ENCODE measurements at places on chromosomes 4 and X.

GRCh38 chr4:173516621-173517524 lies 13.2 kb downstream of the HAND2 start:
- no peak for DNase-seq

DNA sequence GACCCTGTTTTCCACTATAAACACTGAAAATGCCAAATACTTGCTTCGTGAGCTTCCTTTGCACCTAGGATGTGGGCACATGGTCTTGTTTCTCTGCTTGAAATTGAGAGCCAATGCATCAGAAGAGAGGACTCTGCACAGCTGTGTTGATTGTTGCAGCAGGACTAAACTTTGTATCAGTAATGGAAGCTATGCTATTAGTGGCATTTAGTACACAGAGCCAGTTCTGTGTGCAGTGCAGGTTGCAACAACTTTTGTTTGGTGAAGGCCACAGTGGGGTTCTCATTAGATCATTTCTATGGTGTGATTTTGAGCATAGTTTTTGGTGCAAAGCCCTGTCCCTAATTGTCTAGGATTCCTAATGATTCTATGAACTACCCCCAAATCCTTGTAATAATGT lies 54.4 kb upstream of the ANKRD17 start:
- DNase-seq, result no peak

GRCh38 chr4:34720571-34720970 lies 1523.7 kb downstream of the ARAP2 start:
- peak; percentile 3 for DNase-seq

- DNase-seq, result no peak
Observed at GRCh38 chr4:73682508-73682907, 57.9 kb upstream of the CXCL8 start.

DNA sequence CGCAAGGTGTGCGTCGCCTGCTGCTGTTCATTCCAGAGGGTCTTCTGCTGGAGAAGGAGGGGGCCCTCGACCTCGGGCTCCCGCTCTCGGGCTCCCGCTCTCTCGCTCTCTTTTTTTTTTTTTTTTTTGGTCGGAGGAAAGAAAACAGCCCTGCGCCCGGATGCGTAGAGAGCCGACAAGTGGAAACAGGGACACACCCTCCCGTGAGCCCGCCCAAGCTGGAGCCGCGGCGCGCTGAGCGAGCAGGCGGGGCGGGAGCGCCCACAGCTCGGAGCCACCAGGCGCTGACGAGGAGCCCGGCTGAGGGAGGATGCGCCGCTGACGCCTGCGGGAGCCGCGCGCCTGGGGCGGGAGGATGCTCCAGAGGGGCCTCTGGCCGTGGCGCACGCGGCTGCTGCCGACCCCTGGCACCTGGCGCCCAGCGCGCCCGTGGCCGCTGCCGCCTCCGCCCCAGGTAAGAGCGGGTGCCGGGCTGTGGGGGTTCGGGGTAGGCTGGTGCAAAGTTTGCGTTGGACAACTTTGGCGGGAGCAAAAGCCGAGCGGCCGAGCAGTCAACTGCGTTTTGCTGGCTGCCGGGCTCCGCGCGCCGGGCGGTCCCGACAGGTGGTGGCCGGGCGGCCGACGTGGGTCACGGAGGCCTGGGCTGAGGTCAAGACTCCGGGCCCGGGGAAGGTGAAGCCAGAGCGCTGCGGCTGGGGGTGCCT lies at the start of gene MCUB:
MCUB (plus strand) TSS at position 264 of the 704 bp plus-strand sequence; CDS start at position 356, 92 bp downstream.
- DNase-seq, result peak; percentile 88

DNA sequence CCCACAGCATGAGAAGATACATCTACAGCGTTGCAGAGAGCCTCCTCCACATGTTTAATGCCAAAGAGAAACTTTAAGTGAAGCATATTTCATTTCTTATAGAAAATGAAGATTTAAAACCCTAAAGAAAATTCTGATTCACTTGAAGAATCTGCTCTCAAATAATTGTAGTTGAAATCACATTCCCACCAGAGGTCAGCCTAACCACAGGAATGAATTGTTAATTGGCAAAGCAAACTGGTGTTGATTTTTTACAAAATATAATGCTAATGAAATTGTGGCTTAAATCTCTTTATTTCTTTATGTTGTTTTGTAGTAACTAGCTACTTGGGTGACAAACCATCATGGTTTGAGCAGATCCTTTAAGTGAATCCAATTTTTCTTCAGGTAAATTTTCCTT lies 31.1 kb upstream of the WDR17 start:
- no peak for DNase-seq

DNA sequence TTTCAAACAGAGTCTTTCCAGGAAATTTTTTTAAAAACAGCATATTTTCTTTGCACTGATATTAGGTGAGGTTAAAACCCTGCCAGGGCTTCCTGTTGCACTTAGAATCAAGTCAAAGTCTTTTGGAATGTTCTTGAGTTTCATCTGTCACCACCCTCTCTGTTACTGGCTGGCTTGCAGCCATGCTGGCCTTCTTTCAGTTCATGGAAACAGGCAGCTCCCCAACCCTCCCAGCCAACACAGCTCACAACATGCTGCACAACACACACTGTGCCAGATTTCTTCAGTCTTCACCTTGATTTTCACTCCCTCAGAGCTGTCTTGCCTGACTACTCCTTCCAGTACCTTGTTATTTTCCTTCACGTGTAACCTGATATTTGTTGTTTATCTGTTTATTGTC lies 129.5 kb downstream of the KCNIP4 start:
- no peak for DNase-seq

DNA sequence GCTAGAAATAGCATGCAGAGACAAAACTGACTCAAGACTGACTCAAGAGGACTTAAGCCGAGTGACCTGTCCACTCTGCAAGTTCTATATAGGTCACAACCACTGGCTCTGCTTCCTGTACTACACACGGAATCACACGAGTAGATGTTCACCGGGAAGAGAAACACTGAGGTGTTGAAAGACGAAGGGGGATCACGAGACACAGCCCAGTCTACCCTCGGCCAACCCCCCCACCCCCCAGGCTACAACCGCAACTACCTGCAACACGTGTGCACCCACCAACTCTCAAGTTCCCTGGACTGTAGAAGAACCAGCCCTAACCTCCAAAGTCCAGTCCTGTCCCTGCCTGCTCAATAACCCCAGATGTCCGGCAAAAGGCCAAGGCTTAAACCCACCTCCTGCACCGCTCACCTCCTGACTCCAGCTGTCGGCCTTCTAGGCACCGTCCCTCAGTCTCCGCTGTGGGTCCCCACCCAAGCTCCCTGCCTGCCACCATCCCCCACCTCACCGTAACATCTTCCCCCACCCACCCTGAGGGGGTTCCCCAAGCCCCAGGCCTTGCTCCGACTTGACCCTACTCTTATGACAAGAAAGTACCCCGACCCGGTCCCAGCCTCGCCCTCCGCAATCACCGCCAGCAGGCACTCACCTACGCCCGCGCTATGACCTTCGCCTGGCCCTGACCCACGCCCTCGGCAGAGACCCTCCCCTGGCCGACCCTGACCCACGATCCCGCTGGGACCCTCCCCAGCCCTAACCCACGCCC lies 739 bp downstream of the GAK start:
- no peak for DNase-seq

- DNase-seq, result no peak
Observed at GRCh38 chr4:127781300-127782024, 660 bp upstream of the HSPA4L start.

DNA sequence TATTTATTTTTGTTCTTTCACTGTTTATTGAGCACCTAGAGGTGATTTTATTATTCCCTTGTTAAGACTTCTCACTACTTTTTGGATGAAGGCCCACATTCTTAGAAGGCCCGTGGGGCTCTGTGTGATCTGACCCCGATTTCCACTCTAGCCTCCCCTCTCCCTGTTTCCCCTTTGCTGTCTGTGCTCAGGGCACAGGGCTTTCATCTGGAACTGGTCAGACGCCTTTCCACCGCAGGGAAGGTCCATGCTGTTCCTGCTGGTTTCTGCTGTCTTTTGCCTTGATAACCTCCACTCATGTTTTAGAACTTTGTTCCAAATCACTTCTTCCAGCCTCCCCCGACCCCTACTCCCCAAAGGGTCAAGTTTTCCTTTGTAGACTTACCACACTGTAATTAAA lies 31.3 kb upstream of the ANAPC4 start:
- no peak for DNase-seq

DNA sequence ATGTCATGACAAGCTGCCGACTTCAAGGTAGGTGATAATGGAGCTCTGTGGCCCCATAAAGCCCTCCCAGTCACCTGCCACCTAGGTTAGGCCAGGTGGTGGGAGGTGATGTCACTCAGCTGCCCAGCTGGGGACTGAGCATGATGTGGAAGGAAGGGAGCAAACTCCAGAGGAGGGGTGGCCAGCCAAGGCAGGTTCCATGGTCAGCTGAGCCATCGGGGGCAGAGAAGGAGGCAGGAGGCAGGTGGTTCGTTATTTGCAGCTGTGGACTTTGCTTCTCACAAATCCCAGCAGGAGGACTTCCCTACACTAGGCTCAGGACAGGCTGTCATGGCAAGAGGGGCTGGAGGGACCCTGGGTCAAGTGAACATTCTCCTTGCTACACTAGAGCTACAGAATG lies 2.1 kb downstream of the CCDC120 start:
- DNase-seq, result no peak

DNA sequence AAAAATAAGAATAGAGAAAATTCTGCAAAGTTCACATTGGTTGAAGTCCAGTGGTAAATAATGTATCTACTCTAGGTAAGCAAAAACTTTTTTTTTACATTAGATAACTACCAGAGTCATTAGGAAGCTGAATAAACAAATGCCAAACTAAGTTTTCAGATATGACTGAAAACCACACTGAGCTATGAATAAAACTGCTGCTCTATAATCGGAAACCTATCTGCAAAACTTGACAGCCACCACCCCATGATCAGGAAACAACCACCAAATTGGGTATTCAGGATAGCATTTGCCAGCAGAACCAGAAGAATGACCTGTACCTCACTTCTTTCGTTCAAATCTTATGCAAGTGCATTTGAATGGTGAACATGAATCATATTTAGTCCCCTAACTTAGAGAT lies 173.0 kb upstream of the TET2 start:
- no peak for DNase-seq

GRCh38 chrX:111411557-111411956 lies 435 bp downstream of the DCX start:
- no peak for DNase-seq

DNA sequence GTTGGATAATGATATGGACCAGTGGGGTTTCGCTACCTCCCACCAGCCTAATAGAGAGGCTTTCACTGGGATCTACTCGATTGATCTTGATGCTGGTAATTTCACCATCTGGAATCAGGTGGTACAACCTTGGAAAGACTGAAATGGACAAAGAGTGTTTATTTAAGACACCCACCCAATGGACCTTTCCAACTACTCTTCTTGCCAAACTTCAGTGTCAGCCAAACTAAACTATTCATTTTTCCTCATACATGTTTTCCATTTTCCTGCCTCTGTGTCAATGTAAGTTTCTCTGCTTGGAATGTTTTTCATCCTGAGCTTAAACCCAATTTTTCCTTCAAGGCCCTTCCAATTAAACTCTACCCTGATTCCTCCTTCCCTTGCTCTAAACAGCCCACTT lies 92.6 kb downstream of the LNX1 start:
- DNase-seq, result no peak

GRCh38 chr4:80578001-80578400 lies 242.5 kb downstream of the CFAP299 start:
- DNase-seq, result no peak

- DNase-seq, result no peak
Observed at GRCh38 chr4:168484626-168485025, 4.3 kb upstream of the DDX60L start.

DNA sequence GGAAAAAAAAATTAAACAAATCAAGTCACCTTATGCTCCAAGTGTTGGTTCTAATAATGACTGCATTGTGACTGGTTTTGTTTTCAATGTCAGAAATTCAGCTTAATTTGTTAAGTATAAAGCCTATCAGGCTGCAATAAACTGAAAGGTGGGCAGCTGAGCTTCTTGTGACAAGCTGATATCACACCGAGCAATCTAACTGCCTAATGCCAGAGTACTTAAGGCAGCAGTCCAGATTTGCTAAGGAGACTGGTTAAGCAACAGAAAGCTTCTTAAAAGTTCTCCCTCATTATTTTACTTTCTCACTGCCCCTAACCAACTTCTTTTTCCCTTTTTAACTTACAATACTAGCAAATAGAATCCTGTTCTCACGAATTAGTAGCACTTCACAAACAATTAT lies 201.0 kb downstream of the MAB21L2 start:
- DNase-seq, result no peak

- no peak for DNase-seq
Observed at GRCh38 chr4:23373261-23373660, 516.6 kb downstream of the PPARGC1A start.

- no peak for DNase-seq
Observed at GRCh38 chr4:111776561-111776960, 368.7 kb upstream of the FAM241A start.

DNA sequence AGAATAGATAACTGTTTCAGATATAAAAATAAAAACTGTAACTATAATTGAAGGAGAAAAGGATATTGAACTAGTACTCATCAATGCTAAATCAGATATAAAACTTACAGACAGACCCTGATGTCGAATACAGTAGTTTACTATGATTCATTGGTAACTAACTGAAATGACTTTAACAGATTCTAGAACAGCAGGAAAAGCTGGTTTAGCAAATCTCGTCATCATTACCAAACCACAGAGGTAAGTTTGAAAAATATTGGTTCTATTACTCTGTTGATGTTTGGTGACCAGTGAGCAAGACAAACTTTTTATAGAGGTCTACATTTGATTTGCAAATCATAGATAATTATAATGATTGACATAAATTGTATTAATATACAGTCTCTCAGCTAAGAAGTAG lies 551.4 kb upstream of the ADGRL3 start:
- DNase-seq, result no peak

DNA sequence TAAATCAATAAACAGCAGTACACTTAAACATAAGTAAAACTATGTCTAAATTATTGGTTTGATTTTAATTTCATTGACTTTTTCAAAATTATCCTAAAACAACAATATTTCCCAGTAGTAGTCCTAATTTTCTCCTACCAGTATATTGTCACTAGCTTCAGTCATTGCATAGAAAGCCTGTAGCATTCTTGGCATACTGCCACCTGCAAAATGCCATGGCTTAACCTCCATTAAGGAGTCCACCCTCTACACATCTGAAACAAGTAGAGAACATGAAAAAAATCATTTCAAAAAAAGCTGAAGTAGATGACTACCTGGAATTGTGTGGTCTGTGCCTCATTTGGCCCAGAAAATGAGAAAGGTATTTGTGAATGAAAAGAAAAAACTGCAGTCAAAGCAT lies 348.5 kb downstream of the INPP4B start:
- no peak for DNase-seq
